ENCODE measurements at places on chromosomes 5 and 9.

DNA sequence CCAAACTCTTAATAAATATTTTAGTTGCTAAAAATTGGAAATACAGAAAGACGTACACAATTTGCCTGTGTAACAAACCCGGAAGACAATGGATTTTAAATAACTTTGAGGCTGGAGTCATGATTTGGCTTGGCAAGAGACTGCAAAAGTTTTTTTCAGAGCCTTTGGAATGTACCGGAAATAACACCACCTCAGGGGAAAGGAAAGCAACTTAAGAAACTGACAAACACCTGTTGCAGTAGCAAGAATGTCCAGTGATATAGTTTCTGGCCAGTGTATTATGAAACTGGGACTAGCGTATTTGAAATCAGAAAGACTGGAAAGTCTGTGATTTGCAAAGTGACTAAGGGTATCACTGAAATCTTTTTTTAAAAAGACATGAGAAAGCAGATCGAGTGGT is 842 bp downstream of the MUSK start:
- peak; percentile 48 for DNase-seq

- DNase-seq = no peak
Measured at GRCh38 chr9:23779220-23779619, 46.8 kb downstream of the ELAVL2 start.

DNA sequence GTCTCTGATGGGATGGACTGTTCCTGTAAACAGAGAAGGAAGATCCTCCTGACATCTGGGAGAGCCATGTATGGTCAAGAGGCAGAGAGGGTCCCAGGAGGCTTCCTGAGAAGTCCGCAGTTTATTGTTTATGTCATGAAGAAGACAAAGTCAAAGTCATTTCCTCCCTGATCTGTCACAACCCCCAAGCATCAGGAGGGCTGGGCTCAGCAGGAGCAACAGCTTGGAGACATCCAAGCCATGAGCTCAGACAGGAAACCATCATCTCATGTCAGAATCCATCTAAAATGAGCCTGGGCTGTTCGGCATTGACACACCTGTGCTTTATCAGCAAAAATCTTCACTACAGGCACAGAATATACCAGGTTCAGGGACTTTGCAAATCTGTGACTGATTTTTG is 325.0 kb upstream of the MSX2 start:
- DNase-seq = no peak

DNA sequence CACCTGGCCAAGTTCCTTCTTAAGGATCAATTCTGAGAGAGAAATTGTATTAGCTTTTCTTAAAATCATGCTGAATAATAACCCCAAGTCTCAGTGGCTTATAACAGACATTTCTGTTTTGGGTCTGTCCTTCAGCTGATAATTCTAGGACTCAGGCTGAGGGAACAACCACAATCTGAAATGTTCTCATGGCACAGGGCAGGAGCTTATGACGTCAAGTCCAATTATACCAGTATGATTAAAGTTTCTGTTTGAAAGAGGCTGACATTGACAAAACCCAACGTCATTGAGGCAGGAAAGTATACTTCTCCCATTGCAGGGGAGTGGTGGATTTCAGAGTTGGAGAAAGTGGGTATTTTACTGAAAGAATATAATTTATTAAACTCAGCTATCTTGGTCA is 21.8 kb downstream of the CENPH start:
- DNase-seq = no peak

DNA sequence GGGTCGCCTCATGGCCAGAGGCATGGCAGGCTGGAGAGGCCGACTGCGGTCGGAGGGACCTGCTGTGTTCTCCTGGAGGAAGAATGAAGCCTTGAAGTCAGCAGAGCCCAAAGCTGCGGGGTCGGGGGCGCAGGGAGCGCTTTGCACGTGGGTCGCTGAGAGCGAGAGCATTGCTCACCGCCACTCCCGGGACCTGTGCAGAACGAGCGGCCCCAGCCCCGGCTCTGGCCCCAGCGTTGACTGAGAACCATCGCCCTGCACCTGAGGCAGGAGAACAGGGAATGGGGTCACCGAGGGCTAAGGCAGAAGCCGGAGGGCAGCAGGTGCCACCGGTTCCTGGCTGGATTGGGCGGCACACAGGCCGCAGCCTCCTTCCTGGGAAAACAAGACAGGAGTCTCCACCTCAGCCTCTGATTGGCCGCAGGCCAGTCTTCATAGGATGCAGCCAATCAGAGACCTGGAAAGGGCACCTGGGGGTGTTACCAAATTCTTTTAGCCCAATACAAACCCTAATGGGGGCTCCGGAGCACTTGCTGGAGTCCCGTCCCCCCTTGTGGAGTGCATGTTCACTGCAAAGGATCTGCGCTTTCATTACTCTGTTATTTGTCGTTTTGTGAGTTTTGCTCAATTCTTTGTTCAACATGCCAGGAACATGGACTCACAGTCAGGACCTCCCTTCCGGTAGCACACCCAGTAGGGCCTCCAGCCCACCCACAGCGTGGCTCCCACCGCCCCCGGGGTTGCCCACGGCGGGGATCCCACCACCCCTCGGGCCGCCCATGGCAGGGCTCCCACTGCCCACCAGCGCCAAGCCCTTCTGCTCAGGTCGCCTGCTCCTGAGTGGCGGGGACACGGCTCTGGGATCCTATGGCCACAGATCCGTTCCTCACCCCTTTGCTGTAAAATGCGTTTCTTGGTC is 24.7 kb upstream of the SLC6A19 start:
- DNase-seq = no peak

DNA sequence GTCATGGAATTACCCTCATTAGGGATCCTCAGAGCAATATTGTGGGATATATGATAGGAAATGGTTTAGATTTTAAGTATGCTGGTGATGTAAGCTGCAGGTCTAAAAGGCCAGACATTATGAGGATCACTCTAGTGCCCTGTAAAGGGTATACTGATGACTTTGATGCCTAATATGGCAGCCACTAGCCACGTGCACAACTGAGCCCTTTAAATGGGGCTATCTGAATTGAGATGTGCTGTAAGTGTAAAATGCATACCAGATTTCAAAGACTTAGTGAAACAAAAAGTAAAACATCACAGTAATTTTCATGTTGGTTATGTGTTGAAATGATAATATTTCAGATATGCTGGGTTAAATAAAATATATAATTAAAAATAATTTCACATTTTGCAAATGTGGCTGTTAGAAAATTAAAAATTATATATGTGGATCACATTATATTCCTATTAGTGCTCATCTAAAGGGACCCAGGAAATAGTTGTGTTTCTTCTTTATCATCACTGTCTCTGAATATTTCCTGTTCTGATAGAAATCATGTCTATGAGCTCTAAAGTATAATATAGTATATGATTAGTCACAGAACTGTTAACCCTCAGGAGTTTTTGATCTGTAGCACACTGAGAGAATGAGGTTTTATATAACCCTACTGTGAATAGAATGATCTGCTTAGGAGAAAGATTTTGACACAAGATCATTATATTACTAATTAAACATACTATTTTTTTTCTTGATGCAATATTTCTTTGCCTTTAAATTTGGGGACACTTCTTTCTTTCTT is 50.1 kb downstream of the OSTF1 start:
- DNase-seq = no peak

DNA sequence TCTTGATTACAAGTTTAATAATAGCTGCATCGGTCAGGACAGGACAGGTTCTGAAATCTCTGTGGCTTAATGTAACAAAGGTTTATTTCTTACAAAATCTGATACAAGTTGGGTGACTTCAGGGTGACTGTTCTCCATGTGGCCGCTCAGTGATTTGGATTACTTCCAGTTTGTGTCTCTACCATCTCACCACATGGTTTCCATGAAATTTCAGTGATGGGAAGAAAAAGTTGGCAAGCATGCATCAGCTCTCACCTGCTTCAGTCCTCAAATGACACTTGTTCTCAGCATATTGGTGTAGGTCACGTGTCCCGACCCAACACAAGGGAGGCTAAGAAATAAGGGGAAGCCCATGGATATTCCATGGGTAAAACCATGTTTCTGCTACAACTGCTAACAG is 7.8 kb upstream of the TMEM268 start:
- no peak for DNase-seq

GRCh38 chr5:86749841-86750240 is 132.1 kb downstream of the COX7C start:
- no peak for DNase-seq

DNA sequence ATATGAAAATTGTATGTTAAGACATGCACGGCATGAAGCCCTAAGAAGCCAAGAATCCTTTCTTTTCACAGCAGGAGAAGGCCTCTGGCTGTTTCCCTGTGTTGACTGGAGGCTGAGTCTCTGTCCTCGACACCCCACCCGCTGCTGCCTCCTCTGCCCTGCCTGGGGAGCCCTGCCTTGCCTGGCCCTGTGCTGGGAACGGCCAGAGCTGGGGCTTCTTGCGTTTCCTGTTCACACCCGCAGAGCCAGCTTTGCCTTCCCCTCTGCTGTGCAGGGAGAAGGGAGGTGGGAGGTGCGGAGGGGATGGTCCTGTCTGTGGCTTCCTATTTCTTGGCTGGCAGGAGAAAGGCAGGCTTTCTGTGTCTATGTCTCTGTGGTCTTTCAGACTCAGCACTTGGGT is 6.9 kb upstream of the GMCL2 start:
- no peak for DNase-seq
